ENCODE measurements at places on chromosomes 16 and 17. TPM values are rescaled to one million over a fixed set of nuclear protein-coding genes. Genes with fewer than 3 reads are reported as not detected.

GP1BA gene
- total RNA-seq, result not detected

DNA sequence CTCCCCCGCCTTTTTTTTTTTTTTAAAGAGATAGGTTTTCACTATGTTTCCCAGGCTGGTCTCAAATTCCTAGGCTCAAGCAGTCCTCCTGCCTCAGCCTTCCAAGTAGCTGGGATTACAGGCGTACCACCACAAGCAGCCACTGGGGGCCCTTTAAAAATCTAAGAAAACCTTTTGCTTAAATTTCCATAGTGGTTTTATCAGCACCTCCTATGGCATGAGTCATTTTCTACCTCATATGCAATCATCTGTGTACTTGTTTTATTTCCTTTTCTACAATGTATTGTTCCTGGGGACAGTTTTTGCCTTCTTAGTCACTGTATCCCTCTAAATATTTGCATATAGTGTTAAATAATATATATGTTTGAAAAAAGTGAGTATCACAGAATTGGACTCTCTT lies 29.2 kb downstream of the GNA13 start:
- peak; percentile 26 for DNase-seq

CRYBA1 gene
- not detected for total RNA-seq

DNA sequence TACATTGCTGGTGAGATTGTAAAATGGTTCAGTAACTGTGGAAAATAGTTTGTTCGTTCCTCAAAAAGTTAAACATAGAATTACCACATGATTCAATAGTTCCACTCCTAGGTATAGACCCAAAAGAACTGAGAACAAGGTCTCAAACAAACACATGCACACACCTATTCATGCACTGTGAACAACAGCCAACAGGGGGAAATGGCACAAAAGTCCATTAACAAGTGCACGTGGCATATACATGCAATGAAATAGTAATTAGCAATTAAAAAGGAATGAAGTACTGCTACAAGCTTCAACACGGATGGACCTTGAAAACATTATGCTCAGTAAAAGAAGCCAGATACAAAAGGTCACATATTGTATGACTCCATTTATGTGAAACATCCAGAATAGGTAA lies 23.8 kb downstream of the SDK2 start:
- DNase-seq, result no peak

GRCh38 chr17:17151541-17151940 lies 54.6 kb downstream of the PLD6 start:
- DNase-seq, result no peak

DNA sequence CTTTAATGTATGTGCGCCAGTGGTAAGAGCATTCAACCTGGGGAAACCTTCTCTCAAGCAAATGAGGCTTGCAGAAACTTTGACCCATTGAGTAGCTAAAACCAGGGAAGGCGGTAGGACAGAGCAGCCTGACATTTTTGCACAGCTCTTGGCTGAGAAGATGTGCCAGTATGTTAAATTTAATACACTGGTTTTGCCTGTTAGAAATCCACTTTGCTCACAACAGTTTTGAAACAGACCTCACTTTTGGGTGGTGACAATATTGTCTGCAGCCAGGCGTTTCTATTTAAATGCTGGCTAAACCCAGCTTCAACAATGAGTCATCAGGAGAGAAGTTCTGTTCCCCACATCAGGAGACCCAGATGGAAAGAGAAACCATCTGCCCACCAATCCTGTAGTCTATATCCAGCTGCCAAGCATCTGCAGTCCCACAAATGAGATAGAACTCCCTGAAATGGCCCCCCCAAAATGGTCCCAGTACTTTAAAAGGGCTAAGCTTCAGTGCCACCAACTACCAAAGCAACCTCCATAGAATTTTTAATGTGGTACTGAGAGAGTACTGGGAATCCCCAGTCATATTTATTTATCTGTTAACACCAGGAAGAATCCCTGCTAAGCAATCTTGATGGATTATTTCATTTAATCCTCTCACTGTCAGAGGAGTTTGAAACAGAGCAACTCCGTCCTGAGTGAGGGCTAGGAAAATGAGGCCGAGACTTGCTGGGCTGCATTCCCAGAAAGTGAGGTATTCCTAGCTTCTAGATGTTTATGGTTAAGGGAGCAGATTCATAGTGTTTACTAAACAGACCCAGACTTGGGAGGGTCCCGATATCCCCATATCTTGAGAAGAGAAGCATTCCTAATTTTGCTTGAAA lies 29.0 kb upstream of the CLEC3A start:
- DNase-seq, result no peak
